ENCODE measurements at places on chromosomes 6 and 20.

GRCh38 chr6:151240791-151241642 is 1.2 kb downstream of the AKAP12 start:
- DNase-seq: no peak

GRCh38 chr6:8030920-8031319 is 33.3 kb downstream of the BLOC1S5 start:
- DNase-seq: no peak

DNA sequence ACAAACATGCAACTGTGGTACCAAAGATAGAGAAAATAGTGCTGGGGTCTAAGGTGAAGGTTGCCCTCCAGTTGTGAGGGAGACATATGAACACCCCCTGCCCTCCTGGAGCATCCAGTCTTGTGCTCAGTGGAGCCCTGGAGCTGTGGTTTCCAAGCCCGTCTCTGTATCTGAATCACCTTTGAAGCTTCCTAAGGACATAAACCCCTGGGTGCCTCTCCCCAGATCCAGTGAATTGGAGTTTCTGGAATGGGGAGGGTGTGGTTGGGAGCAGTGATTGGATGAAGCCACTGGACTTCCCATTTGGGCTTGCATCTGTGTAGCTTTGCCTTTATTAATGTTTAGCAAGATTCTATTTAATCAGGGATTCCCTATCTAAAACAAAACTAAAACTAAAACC is 22.4 kb upstream of the E2F3 start:
- no peak for DNase-seq

- no peak for DNase-seq
Observed at GRCh38 chr20:23652926-23653325, 15.2 kb upstream of the CST3 start.

GRCh38 chr20:52196845-52197244 is 5.3 kb upstream of the ZFP64 start:
- no peak for DNase-seq

DNA sequence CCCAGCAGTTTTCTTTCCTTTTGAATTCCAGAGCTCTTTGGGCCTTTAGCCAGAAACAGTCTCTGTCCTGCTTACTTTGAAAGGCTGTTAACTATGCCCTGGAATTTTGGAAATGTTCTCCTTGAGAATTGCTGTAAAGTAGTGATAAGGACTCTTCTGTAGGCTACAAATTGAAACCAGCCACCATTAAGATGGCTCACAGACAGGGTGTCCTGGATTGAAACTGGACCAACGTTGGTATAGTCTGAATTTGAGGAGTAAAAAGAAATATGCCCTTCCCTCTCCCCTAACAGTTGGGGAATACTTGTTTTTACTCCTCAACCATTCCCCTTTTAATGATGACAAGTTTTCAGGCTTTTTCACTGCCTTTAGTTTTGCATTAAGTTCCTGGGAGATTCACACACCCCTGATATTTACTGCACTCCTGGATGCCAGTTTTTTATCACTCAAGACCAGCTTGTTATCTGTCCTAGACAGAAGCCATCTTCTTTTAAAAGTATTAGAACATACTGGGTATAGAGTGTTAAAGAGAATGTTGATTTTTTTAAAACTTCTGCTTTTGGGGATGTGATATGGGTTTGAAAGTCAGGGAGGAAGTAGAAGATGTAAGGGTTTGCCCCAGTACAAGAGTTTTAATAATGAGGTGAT is 21.9 kb downstream of the TOP1 start:
- DNase-seq: no peak

DNA sequence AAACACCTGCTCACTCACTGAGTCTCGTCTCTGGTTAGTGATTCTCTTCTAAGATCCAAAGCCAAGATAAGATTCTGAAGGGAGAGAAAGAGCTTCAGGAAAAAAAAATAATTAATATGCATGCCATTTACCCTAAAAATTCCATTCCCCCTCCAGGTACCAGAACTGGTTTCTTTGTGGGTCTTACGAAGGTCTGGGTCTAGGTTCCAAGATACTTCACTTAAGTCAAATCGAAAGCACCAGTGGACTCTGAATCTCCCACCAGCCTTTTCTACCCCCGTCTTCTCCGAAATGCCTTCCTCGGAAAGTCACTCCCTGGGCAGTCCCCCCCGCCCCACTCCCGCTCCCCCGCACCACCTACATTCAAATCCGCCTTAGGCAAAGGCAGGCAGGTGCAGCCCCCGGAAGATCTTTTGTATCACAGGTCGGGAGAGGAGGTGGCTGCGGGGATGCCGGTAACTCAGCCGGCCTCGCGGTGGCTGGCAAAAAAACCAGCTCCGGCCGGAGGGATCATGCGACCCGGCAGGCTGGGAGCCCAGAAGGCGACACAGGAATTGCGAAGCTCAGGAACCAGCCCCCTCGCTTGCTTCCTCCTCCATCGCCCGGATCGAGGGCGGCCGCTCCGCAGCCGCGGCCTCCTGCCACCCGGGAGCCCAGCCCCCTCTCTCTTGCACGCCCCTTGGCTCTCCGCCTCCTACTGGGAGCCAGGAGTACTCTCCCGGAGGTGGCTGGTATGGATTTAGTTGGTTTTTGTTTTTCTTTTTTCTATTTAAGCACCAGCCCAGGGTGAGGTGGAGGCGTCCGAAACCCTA is at the start of gene BCL2L1:
TSS of gene BCL2L1 (minus strand) at position 612 of the 812 bp plus-strand sequence. CDS start 650 bp downstream, outside the sequence.
- no peak for DNase-seq

- no peak for DNase-seq
Observed at GRCh38 chr6:132843316-132844035, 29.1 kb downstream of the RPS12 start.

GRCh38 chr6:36246506-36247268 is 23.2 kb upstream of the PNPLA1 start:
- no peak for DNase-seq

DNA sequence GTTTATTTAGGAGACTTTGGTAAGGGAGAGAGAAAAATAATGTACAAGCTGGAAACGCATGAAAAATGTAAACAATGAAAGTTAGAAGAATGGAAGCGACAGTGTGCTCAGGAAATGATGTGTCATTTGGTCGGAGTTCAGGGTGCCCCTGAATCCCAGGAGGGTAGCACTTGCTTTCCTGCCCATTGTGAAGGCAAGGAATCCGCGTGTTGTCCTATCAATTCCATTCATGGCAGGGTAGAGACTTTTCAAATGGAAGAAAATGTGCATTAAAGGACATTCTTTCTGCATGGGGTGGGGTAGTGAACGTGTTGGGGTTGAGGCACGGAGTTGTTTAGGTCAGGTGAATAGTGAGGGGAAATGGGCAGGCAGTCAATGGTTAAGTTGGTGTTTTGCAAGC is 33.7 kb downstream of the GCNT2 start:
- DNase-seq: no peak

DNA sequence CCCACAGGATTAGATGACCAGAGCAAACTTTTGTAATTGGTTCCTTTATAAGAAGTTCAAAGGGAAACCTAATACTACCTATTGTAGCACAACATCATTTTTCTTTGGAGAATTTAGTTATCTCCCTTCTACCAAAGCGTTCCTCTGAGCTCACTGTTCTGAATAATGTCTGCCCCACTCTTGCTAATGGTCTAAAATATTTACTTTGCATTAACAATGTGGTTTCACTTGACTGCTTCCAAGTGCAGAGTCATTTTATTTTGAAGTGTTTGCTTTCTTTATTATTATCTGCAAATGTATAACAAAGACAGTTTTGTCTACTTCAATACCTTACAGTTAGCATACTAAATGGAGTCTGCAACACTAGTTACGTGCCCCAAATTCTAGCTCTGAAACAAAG is 15.0 kb downstream of the TRAPPC3L start:
- DNase-seq: no peak

- DNase-seq: no peak
Observed at GRCh38 chr6:19736066-19736465, 101.1 kb upstream of the ID4 start.
